ENCODE measurements at places on chromosomes 6 and 20.

DNA sequence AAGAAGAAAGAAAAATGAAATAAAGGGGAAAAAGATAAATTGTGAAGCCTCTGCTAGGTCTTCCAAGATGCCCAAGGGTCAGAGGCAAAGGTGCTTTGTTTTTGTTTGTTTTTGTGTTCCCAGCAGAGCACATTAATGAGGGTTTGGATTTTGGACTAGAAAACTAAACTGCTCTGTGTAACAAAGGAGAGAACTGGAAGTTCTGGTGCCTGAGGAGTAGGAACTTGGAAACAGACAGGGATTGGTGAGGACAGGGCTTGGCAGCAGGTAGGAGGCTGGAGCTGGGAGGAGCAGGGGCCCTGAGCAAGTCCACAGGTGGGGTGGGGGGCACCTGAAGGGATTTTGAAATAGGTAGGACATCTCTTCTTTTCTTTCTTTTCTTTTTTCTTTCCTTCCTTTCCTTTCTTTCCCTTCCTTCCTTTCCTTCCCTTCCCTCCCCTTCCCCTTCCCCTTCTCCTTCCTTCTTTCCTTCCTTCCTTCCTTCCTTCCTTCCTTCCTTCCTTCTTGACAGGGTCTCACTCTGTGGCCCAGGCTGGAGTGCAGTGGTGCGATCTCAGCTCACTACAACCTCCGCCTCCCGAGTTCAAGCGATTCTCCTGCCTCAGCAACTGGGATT is 15.3 kb upstream of the ABRACL start:
- DNase-seq = no peak

DNA sequence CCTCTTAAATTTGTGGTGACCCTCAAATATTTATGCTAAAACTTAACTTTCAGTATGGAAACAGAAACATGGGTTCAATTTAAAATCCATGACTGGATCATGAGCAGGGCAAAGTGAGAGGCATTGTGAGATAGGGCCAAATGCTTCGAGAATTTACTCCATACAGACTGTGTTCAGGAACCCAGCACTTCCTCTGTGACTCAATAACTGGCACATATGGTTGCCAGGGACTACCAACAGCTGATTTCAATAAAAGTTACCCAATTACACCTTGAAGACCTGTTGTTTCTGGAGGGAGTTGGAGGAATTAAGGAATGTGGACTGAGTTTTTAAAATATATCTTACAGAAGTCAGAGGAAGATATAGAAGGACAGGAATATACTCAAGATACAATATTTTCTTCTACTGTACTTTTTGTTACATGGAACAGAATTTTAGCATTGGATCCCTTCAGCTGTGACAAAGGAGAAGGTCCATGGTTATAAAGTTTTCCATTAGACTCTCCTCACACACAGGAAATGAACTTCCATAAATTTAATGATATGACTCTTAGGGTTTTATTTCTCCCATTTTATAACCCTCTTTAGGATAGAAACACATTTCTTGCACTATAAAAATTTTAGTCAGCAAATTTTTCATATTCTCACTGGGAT is 258.5 kb downstream of the KHDC1L start:
- DNase-seq = no peak

- no peak for DNase-seq
These were observed 595.4 kb downstream of the EPM2A start for GRCh38 chr6:145139895-145140294.

DNA sequence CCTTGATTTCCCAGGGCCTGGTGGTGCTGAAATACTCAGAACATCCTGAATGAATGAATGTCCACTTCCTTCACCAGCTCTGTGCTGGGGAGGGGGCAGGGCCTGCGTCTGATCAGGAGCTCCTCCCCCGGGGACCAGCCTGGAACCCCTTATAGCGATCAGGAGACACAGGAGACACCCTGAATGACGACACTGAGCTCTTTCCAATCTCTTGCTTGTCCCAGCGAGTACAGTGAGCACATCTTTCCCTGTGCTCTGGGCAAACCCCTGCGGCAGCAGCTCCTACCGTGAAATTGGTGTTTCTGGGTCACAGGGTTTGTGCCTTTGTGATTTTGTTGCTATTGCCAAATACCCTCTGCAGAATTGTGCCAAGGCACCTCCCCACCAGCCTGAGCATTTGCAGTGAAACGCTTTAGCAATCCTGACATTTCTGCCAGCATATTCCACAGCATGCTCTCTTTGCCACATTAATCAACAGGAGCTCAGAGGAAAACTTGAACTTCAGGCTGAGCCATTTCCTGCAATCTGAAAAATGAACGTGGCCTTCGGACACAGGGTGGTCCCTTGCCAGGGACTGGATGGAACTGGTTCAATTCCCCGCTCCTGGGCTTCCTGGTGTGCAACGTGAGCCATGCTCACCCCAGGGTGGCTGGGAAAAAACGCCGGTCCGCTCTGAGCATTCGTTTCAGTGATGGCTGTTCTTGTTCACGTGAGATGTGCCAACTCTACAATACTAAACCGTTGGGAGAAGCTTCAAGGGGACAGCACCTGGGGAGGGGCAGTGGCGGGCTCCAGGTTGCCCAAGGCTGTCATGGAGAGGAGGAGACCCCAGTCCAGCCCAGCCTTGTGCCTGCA is 23.1 kb upstream of the MRGBP start:
- DNase-seq = no peak

DNA sequence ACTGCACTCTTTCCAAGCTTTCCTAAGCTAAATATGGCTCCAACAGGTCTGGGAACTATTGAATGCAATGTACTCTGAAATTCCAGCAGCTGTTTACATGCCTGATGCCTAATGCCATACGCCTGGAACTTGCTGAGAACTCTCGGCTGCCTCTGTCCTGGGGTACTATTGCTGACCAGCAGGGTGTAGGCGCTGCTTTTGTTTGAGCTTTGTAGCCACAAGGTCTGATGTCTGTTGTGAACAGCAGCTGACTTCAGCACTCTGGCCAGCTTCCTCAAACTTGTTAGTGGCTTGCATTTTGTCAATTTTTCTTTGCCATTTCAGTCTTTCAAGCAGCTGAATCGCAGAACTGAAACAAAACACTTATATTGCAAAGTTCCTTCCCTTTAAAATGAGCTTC is 26.7 kb downstream of the SAYSD1 start:
- DNase-seq = no peak
